ENCODE measurements at places on chromosomes 7 and 10.

DNA sequence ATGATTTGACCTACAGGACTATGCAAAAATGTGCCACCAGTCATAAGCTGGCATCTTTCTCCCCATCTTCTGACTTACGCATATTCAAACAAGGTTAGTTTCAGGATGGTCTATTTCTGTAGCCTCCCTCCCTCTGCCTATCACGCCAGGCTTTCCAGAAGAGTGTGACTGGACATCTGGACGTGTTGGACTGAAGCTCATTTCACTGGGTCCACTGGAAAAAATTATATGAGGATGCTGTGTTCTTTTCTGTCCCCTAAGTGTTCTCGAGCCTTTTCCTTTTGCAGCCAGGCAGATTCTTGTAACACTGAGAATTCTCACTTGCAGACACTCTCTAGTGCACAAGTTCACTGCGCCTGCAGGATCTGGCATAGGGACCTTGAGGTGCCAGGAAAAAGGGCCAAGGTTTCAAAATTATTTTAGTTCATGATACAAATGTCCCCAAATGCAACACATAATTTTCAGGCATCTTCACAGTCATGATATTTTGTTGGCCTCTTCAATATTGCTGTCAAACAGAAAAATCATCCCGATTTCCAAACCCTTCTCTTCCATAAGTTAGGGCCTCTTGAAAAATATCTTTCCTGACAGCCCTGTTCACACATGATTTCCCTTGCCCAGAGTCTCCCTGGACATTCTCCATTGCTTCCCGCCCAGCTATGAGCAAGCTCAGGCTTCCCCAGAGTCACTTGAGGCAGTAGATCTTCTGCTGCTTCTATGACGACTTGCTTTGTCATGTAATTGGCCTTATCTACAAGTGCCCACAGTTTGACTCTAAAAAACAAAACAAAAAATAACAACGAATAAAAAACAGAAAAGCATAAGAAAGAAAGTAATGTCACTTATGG lies 170.4 kb downstream of the BMPER start:
- peak; percentile 87 for DNase-seq

DNA sequence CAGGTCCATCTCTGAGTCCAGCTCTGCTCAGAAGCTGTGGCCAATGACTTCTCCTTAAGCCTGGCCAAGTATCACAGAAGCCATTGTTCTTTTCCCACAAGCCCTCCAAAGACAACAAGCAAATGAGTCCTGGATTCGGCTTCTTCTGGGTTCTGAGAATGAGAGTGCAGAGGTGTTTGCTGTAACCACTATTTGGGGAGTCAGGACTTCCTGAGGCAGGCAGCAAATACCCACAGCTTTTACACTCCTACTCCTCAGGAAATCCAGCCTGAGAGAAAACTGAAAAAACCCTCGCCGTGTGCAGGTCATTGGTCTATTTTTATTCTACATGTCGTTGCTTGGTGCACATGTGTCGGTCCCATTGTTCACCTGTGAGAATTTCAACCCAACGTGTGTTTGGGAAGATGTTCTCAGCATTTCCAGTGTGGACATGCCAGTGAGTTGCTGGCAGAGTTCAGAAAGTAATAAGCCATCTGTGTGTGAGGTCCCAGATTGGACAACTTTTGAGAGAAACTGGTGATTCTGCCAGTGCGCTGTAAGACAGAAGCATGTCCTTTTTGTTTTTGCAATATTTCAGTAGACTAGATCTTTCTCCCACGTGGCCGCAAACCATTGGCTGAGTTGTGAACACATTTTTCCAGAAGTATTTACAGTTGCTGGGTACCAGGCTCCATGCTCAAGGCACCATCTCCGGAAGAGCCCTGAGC lies 121.6 kb upstream of the LYZL2 start:
- no peak for DNase-seq

GRCh38 chr10:114244126-114244525 lies 5.1 kb downstream of the VWA2 start:
- DNase-seq: no peak

DNA sequence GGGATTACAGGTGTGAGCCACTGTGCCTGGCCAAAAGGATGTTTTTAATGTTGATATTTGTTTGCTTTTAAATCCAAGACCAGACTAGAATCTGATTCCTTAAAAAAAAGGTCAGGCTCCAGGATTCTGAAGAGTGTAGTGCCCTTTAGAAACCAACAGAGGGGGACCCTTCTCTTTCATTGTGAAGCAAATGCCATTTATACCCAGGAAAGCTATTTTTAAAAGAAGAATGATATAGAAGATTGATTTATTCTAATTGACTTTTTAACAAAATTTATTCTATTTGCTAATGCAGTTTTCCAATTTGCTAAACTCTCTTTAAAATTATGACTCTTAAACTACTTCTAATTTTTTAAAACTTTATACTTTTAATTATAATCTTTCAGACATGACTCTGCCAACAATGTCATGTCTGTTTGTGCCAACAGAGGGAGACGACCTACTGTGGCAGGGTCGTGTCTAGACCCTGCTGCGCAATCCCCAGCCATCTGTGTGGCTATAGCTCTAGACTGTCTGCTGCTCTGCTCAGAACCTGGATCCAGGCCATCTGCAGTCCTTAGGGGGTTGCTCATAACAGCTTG lies 201.0 kb upstream of the IMMP2L start:
- DNase-seq: peak; percentile 38

- DNase-seq: peak; percentile 6
Measured at GRCh38 chr7:112630565-112630964, 149.8 kb downstream of the LSMEM1 start.

DNA sequence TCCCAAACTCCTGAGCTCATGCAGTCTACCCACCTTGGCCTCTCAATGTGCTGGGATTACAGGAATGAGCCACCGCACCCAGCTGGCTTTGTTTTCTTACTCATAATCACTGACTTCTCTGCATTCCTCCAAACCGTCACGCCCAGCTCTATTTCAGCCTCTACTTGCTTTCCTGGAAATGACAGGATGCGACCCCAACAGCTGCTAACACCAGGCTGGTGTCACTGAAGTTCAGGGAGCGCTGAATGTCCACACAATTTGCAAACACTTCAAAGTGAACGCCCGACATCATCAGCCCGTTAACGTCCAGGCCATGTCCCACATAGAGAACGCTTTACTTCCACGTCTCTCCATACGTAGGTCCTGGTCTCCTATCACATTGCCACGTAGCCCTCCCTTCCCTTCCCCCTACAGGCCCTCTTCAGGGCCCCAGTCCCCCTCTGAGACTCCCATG lies 12.8 kb upstream of the PROSER2 start:
- no peak for DNase-seq

DNA sequence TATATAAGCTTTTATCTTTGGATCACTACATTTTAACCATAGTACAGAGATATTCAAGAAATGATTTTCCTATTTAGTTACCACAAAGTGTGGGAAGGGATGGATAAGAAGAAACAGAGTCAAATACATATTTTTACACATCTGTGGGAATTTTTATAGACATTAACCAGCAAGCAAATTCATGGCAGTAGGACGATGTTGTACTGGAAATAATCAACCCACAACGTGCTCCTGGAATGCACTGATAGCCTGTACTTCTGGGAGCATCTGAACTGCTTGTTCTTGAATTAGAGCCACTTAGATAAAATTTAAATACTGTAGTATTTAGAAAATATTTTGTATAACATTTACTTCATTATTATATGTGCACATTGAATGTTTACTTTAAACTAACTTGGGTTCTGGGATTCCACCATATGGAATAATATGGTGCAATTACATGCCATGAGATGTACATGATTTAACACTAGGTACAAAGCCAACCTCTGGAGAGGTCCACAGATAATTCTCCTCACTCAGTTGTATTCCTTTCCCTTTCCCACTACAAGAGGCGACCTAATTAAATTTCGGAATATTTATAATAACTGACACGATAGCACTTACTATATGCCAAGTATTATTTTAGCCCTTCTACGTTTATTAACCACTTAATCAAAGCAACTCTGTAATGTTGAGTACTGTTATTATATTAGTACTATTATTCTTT lies 164.9 kb upstream of the HGF start:
- no peak for DNase-seq

DNA sequence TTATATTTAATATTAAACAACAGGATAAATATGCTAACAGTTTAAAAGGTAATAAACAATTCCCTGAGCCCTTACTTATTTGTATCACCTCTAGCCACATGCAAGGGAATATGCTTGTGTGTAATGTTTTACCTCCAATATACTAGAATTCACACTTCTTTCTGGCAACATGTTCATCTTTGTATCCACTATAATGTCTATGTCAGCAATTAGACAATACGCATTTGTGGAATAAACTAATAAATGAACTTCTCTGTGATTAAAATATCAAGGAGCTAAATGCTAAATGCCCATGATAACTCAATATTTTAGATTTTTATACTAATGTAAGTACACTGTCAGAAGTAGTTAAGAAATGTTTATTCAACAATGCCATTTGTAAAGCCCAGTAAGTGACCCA lies 350.5 kb downstream of the DGKB start:
- DNase-seq: no peak

DNA sequence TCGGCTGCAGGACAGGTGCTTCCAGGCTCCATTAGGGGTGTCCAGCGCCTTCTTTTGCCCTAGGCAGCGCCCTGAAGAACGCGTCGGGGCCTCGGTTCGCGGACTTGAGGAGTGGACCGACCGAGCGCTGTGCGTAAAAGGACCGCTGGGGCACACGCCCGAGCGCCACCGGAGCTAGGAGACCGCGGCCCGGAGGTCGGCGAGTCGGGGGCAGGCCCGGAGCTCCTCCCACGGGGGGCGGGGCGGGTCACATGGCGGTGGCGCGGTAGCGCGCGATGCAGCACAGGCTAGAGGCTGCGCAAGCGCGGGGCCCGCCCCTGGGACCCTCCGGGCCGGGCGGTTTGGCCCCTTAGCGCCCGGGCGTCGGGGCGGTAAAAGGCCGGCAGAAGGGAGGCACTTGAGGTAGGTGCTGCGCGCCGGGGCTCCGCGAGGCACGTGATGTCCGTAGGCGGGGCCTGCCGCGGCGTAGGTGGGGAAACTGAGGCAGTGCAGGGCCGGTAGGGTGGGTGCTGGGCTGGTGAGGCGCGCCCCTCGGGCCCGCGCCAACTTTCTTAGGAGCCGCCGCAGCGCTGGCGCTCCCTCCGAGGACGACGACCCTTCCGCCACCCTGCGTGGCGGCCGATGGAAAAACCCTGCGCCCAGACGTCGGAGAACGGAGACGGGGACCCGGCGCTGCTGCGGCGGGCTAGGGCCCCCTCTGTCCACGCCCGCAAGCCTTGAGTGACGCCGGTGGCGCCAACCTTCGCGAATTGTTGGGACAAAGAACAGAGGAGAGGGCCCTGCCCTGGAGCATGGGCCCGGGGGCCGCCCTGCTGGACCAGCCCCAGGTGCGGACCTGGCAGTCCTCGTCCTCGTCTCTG lies at the start of gene PRXL2A:
TSS of gene PRXL2A (plus strand) at position 310 of the 860 bp plus-strand sequence. CDS start 11,917 bp downstream, outside the sequence.
- no peak for DNase-seq

- peak; percentile 13 for DNase-seq
Measured at GRCh38 chr7:148503900-148504487, 86.6 kb upstream of the C7orf33 start.

- DNase-seq: no peak
Measured at GRCh38 chr7:91168871-91169829, 95.1 kb upstream of the FZD1 start.

- no peak for DNase-seq
Measured at GRCh38 chr7:50475340-50475739, 25.2 kb upstream of the FIGNL1 start.

GRCh38 chr10:61897671-61898434 lies 3.6 kb upstream of the ARID5B start:
- peak; percentile 21 for DNase-seq

DNA sequence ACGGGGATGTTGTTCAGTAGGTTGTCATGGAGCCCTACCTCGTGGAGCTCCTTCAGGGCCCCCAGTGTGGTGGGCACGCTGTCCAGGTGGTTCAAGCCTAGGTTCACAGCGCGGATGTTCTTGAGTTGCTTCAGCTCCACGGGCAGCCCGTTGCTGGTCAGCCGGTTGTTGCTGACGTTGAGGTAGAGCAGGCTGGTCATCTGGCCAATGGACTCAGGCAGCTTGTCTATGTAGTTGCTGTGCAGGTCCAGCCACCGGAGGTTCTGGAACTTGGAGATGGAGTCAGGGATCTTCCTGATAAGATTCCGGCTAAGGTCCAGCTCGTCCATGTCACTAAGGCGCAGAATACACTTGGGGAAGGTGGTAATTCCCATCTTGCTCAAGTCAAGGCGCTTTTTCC lies 26.0 kb downstream of the LRRC18 start:
- DNase-seq: no peak

DNA sequence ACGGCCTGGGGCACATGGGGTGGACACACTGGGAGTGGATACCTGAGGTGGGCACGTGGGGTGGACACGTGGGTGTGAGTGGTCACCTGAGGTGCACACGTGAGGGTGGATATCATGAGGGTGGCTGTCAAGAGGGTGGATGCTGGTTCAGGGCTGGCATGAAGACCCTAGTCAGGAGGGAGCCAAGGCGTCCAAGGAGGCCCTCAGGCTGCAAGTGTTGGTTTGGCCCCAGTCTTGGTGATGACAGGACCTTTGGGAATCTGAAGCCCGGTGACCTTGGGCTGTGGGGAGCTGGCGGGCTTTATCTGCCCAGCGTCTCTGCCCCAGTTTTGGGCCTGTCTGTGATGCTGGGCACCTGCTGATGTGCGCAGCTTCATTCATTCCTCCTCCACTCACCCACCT lies 24.9 kb upstream of the PFKFB3 start:
- no peak for DNase-seq

DNA sequence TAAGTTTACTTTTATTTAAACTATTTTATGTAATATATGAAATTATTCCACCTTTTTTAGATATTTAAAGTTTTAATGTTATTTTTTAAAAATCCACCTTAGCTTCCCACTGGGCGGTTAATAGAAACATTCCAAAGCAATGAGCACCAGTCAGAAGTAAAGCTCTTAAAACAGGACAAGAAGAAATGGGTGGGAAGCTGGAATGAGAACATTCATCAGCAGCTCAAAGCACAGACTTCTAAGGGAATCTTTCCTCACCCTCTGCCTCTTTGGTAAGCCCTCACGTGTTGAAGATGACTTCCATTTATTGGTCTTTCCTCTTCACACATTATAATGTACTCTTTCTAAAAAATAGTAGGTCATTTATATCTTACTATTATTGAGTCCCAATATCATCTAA lies 3.1 kb downstream of the AGMO start:
- DNase-seq: peak; percentile 53
